CD8-positive, alpha-beta T cell (primary cell): ENCODE measurements at places on chromosomes 13 and 19. TPM values are rescaled to one million over a fixed set of nuclear protein-coding genes. Genes with fewer than 3 reads are reported as not detected.

ADGRE1 gene
- total RNA-seq: 1.4 TPM

GRCh38 chr13:61831026-61831425 lies 415.4 kb upstream of the PCDH20 start:
- no peak for DNase-seq

GRCh38 chr19:19206938-19207337 lies 3.7 kb upstream of the NR2C2AP start:
- no peak for DNase-seq

DNA sequence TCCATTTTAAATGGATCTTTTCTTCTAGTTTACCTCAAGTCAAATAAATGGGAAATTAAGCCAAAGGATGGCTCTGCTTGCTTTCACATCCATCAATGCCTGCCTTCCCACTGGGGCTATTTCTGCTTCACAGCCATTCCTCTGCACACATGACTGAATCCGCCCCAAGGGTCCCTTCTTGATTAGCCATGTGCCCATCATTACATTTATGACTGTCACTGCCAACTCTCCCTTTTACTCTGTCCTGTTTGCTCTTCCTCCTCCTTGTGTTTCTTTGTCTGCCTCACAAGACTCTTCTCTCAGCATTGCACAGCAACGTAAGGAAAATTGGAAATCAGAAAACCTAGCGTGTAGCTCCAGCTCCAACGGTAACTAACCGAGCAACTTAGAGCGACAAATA lies 410.2 kb downstream of the TBC1D4 start:
- DNase-seq: no peak

DOCK6 gene
- 0.54 TPM for total RNA-seq

DNA sequence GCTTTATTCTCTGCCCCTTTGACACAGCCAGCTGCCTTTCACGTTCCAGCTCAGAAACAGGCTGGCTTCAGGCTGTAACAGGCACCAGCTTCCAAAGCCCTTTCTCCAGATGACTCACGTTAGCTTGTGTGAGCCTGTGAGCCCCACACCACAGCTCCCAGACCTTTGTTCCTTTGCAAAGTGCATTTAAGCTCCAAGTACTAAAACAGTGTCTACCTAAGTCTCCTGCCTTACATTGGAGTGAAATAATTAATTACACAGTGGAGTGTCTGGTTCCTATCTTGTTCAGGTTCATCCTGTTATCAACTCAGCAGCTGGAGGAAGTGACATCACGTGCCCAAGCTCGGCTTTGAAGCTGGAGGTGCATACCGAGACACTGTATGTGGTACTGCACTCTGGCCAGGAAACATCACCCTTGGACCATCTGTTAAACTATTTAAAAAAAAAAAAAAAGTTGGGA lies 475.8 kb downstream of the FOXO1 start:
- peak; percentile 84 for DNase-seq

DNA sequence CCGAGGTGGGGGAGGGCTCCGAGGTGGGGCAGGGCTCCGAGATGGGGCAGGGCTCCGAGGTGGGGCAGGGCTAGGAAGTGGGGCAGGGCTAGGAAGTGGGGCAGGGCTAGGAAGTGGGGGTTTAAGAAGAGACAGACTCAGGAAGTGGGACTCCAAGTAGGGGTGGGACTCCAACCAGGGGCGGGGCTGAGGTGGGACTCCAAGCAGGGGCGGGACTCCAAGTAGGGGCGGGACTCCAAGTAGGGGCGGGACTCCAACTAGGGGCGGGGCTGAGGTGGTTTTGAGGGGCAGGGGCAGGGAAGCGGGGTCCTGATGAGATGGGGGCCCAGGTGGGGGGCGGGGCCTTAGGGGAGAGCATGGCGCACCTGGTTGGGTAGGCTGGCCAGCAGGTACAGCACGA lies 13.6 kb downstream of the CFD start:
- DNase-seq: peak; percentile 74

GPI gene
- total RNA-seq: 87.0 TPM

PRRG2 gene
- 1.4 TPM for total RNA-seq

DOCK9 gene
- 75.5 TPM for total RNA-seq
